ENCODE measurements at places on chromosomes 12 and 14. TPM values are rescaled to one million over a fixed set of nuclear protein-coding genes. Genes with fewer than 3 reads are reported as not detected.
A peak's percentile ranks its signal among the peaks of the same experiment; 100 is the strongest.

The POTEM gene
- total RNA-seq, result not detected

DNA sequence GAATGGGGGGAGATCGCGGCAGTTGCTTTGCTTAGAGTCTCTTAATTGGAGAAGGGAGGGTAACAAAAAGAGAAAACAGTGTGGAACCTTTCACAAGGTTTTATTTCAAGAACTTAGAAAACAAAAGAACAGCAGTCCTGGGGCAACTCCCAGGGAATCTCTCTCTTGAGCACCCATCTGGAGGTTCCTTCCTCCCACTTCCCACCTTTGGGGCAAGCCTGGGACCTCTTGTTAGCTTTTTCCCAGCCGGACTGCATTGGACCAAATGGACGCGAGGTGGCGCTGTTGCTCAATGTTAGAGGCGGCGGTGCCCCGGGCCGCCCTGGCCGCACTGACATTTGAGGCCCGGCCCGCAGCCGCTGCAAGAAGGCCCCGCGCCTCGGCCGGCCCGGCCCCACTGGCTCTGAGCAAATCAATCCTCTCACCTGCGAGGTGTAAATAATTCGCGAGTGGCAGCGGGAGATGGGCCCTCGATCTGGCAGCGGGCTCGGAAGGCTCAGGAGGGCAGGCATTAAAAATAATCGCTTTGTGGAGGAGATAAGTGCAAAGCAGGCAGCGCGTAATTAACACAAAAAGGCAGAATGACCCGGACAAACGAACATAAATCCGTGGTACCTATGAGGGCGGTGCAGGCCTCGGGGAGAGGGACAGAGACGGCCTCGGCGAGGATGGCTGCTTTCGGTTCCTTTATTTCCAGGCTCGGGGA is 2.8 kb upstream of the HOXC8 start:
- DNase-seq, result peak; percentile 97

DNA sequence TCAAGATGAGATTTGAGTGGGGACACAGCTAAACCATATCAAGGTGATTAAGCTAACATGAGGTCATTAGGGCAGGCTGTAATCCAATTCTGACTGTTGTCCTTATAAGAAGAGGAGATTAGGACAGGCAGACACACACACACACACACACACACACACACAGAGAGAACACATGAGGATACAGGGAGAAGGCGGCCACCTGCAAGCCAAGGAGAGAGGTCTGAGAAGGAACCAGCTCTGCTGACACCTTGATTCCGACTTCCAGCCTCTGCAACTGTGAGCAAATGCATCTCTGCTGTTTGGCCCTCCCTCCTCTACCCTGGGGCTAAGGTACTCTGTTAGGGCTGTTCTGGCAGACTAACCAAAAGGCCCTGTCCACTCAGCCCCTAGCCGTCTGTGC is 112.5 kb upstream of the GSC start:
- no peak for DNase-seq

- peak; percentile 61 for DNase-seq
Measured at GRCh38 chr12:53218551-53219291, 11.7 kb upstream of the ITGB7 start.

GRCh38 chr12:70309348-70309747 is 56.7 kb upstream of the KCNMB4 start:
- DNase-seq, result no peak

The DLK1 gene
- total RNA-seq, result 1.5 TPM

The MLH3 gene
- total RNA-seq, result 13.2 TPM

GRCh38 chr14:64388533-64389285 is 556 bp downstream of the MTHFD1 start:
- no peak for DNase-seq

The B4GALNT1 gene
- 0.59 TPM for total RNA-seq

- DNase-seq, result no peak
Measured at GRCh38 chr12:100490056-100490455, 16.4 kb downstream of the NR1H4 start.

DNA sequence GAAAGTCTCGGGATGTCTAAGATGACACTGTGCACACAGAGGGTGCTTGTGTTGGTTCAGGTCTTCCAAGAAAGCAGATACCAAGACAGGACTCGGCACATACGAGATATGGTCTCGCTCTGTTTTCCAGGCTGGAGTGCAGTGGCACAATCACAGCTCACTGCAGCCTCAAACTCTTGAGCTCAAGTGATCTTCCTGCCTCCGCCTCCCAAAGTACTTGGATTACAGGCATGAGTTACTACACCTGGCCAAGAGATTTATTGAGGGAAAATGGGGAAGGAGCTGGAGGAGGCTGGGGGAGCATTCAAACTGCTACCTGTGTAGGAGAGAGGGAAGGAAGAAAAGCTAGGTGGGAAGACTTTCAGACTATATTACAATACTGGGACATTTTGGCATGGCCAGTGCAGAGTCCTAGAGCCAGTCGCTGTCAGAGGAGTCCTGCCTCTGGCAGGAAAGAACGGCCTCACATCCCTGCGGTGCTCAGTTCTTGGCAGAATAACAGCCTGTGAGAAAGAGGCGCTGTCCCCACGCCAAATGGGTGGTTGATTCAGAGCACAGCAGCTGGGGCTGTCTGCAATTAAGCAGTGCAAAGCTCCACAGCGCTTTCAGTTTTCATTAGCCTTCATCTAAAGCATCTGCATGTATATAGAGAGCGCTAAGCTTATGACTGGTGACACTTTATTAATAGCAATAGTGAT is 18.3 kb downstream of the SLC17A8 start:
- DNase-seq, result peak; percentile 15

- peak; percentile 93 for DNase-seq
Measured at GRCh38 chr12:6827982-6828780, at the start of gene P3H3. P3H3 (plus strand) TSS chr12:6828407; CDS start chr12:6828441, 34 bp downstream.

DNA sequence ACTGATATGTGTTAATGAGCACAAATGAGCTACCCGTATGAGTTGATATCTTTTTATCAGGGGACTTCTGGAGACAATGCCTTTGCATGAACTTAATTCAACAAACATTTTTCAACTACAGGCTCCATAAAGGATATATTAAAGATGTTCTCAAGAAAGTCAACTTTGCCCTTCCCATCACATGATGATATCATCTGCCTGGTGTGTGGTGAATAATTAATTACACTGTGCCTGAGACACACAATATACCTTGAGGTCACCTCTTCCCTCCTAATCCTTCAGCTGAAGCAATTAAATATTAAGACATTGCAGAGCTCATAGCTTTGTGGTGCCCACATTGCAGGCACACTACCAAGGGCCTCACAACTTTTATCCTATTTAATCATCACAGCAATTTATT is 22.3 kb upstream of the NTF3 start:
- DNase-seq, result no peak

DNA sequence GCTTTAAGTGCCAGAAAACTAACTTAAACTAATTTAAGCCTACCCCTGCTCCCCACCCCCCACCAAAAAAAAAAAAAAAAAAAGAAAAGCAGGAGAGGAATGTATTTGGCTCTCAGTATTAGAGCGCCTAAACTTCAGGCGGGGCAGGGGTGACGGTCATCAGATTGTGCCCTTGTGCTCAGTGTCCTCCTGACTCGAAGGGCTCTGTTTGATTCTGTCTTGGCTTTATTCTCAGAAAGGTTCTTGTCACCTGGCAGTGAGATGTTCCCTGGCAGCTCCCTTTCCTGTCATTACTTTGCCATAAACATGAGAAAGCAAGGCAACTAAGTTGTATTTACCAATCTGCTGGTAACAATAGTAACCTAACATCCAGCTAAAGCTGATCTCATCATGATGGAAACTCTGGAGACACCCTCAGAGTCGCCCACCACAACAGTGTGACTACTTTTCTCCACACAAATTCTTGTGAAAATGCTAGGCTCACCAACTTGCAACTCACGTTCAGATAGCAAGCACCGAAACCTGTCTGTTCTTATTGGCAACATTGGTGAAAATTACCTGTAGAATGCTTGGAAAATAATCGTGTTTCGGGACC is 39.0 kb upstream of the WNK1 start:
- DNase-seq, result no peak

DNA sequence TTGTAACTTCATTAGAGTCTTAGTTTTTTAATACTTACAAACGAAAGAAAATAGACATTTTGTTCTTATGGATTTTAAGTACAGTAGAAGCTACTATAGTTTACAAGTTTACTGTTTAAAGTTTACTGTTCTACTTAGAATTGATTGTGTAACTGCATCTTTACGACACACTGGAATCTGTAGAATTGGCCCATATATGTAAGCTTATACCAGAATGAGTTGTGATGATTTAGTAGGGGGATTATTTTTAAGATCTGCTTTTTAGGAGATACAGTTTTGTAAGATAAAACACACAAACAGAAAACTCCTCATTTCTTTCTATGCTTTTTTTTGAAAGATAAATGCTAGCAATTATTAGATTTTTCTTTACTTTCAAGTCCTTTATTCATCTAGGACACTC is 30.2 kb upstream of the NAV3 start:
- no peak for DNase-seq

DNA sequence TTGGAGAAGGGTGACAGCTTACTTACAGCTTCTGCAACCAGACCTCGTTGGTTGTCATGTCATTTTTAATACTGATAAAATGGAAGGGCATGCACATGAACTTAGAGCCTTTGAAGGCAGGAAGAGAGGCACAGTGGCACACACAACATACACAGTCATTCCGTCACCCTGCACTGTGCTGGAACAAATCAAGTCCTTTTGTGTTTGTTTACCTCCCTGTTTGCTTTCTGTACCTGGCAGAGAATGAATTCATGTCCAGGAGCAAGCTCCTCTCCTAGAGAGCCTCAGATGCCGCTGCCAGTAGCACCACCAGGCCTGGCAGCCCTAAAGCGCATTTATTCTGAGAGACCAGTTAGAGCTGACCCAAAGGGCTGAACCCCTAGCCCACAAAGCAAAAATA is 460.3 kb downstream of the EGLN3 start:
- no peak for DNase-seq

The MFAP5 gene
- not detected for total RNA-seq

DNA sequence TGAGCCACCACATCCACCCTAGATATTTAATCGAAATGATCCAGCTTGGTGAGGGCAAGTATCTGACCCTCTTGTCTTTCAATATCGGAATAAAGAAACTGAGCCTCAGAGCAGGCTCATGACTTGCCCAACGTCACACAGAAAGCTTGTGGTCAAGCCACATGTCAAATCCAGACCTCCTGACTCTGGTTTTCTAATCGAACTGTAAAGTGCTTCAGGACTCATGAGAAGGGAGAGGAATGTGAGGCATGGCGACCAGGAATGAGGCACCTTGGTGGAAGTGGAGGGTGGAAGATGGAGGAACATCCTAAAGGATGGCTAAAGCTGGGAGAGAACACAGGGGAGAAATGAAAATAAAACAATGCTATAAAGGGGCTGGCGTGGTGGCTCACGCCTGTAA is 27.9 kb upstream of the SPPL3 start:
- no peak for DNase-seq

- DNase-seq, result no peak
Measured at GRCh38 chr12:124920353-124920935, 6.0 kb upstream of the UBC start.

- no peak for DNase-seq
Measured at GRCh38 chr12:22759769-22760674, 135.1 kb downstream of the ETNK1 start.

The GPR132 gene
- total RNA-seq, result not detected

The RNASE4 gene
- 15.8 TPM for total RNA-seq

DNA sequence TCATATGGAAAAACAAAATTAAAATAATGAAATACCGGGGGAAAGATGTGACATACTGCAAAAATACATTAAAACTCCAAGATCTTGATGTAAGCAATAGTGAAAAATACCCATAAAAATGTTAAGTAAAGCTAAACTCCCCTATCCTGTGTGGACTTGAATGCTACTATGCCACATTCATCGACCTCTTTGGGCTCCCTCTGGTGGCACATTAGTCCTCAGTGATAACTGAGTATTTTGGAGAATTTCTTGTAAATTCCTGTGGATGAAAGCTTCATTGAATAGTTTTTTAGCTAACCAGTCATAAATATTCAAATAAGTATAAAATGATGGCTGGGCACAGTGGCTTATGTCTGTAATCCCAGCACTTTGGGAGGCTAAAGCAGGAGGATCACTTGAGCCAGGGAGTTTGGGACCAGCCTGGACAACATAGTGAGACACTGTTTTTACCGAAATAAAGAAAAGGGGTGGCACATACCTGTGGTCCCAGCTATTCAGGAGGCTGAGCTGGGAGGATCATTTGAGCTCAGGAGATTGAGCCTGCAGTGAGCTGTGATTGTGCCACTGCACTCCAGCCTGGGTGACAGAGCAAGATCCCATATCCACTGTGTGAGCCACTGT is 42.4 kb upstream of the SGPP1 start:
- peak; percentile 57 for DNase-seq

The EML1 gene
- total RNA-seq, result 19.1 TPM

The NR1H4 gene
- not detected for total RNA-seq

GRCh38 chr12:46224386-46224785 is 44.5 kb downstream of the SLC38A1 start:
- no peak for DNase-seq

The MSI1 gene
- total RNA-seq, result 31.8 TPM

GRCh38 chr12:109258607-109259544 is 50.2 kb downstream of the FOXN4 start:
- no peak for DNase-seq

The TMEM63C gene
- total RNA-seq, result 2.1 TPM

GRCh38 chr12:71767183-71767582 is 12.5 kb downstream of the RAB21 start:
- DNase-seq, result no peak

- DNase-seq, result no peak
Measured at GRCh38 chr12:94245631-94246383, 97.4 kb downstream of the PLXNC1 start.

DNA sequence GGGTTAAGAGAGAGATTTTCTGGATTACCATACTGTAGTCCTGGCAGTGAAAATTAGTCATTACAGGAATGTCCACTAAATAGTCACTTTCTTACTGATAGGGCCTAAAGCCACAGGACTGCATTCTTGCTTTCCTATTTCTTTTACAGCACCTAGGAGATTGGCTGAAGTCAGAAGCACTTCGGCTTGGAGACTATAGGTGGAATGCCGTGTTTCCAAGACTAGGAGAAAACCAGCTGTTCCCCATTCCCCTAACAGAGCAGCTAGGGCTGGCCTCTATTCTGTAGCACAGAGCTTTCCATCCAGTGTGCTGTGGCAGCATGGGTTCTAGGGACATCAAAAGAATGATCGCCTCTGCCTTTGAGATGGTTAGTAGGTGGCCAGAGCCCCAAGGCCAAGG is 15.1 kb downstream of the PIGH start:
- no peak for DNase-seq

DNA sequence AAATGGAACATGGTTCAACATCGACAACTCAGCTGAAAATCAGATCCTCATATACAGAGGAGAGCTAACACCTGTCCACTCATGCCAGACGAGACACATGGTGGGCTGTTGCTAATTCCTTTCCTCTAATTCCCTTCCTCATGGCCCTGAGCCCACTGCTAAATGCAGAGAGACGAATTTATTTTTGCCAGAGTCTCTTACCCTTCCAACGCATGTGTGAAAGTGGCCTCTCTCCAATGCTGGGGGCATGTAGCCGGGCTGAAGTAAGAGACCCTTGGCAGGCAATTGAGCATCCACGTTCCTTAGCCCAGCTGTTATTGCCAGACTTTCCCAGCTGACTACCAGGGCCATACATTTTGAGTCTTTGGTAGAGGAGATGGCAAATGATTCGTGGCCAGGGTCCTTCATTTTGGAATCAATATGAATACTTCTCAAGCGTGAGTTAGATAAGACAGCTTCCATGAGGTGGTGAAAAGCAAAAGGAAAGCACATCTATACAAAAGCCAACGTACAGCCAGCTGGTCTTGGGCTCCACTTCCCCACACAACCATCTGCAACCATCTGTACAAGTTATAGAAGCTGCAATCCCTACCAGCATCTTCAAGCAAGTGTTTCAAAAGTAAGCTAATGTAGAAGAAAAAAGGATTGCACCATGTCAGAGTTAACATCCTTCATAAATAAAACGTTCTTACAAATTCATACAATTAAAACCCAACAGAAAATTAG is 28.6 kb downstream of the CORO1C start:
- no peak for DNase-seq

The SPX gene
- not detected for total RNA-seq

The ASPG gene
- 2.9 TPM for total RNA-seq
